Posterior vena cava (tissue), 2 donors: ENCODE measurements at places on chromosomes 16 and 17. TPM values are rescaled to one million over a fixed set of nuclear protein-coding genes. Genes with fewer than 3 reads are reported as not detected.

The CPD gene
- 39.8 TPM for total RNA-seq

DNA sequence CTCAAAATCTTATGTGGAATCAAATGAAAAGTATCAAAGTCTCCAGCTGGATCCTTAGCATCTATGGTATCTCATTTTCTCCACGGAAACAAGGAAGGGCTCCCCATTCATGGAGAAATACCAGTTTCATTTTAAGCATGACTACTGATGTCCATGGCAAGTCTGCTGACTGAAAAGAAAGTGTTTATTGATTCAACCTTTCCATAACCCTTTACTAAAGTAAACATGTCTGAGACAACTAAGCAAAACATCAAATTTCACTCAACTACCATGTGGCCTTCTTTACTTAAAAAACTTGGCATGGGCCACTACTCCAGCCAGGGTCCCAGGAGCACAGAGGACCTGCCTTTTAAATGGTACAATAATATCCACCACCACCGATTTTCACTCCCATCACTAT, 928.0 kb upstream of the SOX9 start:
- DNase-seq = no peak

The GPR139 gene
- not detected for total RNA-seq

DNA sequence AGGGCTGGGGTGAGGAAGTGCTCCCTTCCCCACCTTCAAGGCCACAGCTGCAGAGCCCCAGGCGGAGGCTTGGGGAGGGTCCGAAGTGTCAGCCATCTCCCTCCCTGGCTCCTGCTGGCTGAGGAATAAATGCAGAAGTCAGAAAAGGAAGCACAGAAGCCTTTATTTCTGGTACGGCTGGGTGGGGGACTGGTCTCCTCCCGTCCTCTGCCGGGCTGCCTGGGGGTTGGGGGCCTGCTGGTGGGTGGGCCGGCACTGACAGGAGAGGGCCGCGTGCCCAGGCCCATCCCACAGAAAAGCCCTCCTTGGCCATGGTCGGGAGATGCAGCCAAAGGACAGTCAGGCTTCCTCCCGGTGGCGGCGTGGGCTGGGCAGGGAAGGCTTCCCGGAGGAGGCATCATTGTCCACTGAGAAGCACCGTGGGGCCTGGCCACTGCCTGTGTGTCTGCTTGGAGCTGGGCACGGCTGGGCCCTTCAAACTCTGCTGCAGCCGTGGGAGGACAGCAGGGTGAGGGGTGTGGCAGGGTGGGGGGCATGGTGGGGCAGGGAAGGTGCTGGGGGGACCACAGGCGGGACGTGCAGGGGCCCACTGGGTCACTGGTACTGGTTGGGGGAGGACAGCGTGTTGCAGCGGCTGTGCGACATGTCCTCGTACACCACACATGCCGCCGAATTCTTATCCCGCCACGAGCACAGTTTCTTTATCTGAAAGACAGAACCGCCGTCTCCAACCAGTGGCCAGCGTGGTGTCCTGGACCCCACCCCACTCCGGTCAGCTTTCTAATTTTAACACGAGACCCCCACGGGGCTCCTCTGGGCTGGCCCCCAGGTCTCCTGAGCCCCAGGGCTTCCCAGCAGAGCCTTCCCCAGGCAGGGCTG, 2.4 kb downstream of the CD7 start:
- DNase-seq = no peak

The DOC2A gene
- total RNA-seq = 0.33 TPM

DNA sequence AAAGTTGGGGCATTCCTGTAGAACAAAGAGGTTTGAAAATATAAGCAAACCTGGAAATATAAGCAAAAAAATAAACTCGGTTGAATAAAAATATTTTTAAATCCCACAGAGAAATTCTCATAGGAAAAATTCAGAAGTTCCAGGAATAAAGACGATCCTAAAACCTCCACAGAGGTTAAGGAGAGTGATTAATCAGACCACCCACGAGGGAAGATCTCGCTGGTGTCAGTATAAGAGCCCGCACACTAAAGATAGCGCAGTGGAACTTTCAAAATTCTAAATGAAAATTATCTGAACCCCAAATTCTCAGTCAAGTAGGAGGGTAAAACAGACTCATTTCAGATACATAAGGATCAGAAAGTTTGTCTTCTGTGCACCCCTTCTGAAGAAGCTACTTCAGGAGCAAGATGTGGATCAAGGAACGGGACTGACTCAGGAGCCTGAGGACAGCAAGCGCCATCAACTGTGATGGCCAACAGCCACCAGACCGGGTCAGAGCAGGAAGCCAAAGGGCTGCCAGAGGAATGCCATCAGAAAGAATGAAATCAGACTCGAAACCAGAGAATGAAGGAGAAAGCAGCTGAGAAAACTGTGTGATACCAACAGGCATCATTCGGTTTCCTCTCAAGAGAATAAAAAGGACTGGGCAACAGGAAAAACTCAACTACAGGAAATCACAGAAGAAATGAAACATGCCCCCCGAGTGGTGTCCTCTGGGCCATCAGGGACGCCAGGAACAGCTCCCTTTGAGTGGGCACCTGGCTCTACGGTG, 66.9 kb downstream of the CYTH1 start:
- DNase-seq = no peak

The ZCCHC14 gene
- total RNA-seq = 21.7 TPM

DNA sequence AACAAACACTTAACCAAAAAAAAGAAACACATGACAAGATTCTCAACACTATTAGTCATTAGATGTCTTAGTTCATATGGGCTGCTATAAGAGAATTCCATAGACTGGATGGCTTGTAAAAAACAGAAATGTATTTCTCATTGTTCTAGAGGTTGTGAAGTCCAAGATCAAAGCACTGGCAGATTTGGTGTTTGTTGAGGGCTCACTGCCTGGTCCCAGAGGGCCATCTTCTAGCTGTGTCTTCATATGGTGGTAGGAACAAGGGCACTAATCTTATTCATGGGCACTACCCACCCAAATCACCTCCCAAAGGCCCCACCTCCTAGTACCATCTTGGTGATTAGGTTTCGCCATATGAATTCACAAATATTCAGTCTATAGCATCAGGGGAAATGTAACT, 162.5 kb upstream of the SDK2 start:
- no peak for DNase-seq

- DNase-seq = no peak
These were observed 1.2 kb downstream of the LCAT start for GRCh38 chr16:67942510-67943255.

The HSD11B2 gene
- total RNA-seq = 3.2 TPM

DNA sequence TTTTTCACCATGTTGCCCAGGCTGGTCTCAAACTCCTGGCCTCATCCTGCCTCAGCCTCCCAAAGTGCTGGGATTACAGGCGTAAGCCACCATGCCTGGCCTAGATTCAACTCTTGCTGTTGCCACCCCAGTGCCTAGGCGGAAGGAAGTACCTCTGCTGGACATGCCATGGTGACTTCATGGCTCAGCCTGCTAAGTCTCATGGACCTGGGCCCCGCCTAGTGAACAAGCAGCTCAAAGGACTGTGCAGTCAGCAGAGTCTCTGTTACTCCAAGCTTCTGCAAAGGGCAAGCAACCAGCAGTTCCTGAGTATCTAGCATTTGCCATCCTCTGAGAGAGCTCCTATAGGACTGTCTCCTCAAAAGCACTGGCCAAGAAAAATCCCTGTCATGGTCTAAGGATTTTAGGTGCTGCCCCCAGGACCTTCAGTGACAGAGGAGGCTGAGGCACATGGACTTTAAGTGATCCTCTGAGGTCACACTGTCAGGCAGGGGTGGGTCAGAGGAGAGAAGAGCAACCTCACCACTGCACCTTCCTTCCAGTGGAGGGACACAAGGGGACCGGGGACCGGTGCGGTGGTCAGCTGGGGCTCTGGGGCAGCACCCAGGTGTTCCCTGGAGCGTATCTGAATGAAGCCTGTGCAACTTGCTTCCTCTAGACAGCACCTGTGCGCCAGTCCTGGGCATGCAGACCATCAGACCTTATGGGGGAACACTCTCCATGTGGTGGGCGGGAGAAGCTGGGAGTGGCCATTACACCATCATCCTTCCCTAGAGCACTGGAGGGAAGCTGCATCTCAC, 71.3 kb downstream of the IL21R start:
- peak; percentile 58 for DNase-seq

GRCh38 chr17:74776990-74777389, 845 bp upstream of the NAT9 start:
- DNase-seq = no peak

DNA sequence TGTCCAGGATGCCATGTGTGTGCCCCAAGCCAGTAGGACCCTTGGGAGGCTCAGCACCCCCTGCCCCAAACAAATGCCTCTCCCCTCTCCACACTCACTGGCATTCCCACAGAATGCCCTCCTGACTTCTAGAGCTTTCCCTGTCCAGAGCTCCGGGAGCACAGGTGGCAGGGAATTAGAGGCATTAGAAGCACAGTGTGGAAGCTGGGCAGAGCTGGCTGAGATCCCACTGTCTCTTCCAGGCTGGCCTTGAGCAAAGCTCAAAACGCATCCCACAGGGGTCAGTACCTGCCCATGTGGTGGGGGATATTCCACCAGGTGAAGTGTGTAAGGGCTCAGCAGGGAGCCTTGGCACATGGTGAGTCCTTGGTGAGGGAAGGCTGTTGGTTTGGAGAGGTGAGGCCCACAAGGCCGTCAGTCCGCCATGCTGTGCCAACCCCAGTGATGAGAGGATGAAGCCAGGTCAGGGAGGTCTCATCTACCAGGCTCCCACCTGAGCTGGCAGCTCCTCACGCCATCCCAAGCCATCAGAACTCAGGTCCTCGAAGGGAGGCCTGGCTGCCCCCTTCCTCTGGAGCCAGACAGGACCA, 18.1 kb downstream of the ENDOV start:
- DNase-seq = no peak

DNA sequence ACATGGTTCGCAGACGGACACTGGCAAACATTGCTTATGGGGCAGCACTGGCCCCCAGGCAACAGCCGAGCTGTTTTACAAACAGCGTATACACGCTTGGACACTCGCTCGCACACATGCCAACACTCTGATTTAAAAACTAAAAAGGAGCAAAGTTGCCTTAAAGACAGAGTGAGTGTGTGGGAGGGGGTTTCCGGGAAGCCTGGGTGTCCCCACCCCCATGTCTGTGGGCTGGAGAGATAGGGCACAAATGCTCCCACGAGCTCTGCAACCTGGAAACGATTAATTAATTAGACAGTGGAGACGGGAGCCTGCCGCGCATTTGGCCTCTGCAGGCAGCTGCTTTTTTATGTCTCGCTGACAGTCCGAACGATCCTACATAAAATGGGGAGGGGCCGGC, 107.9 kb upstream of the ZNF469 start:
- peak; percentile 73 for DNase-seq

GRCh38 chr17:16444258-16444886, 29.0 kb downstream of the TRPV2 start:
- no peak for DNase-seq

DNA sequence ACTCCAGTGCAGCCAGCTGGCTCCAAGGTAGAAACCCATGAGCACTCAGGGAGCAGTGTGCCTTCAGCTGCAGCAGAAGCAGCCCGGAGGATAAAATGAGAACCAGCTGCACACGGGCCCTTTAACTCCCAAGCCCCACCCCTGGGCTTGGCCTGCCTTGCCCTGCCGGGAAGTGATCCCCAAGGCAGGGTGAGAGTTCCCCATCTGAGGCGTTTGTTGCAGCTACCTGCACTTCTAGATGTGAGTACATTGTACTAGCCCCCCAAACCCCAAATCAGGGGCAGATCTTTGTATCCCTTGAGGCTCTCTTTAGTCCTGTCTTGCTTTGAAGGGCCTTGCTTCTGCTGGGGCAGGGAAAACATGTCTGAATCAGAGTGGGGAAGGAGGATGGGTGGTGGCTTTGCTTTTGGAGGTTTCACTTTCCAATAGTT, at the start of gene MVP:
Gene MVP, plus strand, starts transcription at position 192 of the 431 bp plus-strand sequence. CDS start 10,088 bp downstream, outside the sequence.
- DNase-seq = peak; percentile 91

DNA sequence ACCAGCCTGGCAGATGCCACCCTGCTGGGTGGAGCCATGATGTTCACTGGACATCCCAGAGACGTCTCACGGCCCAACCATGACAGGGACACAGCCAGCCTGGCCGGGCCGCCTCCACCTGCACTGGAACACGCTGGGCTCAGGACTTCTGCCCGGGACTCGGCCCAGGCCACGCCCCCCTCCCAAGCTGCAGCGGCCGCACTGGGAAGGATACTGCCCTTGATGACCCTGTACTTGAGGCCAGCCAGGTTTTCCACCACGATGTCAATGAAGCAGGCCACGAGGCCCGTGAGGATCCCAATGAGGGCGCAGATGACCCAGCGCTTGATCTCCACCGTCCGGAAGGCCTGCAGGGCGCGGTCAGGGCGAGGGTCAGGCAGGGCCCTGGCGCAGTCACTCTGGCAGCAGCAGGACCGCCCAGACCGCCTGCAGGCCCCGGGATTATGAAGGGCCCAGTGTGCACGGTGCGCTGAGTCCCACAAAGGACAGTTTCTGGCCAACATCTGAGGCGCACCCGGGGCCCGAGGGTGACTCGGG, 14.2 kb downstream of the CLCN7 start:
- peak; percentile 57 for DNase-seq
